Caco-2 (cell line): ENCODE measurements at places on chromosomes 11 and 22.

GRCh38 chr11:79241205-79241851 is 199.5 kb downstream of the TENM4 start:
- DNase-seq = no peak

DNA sequence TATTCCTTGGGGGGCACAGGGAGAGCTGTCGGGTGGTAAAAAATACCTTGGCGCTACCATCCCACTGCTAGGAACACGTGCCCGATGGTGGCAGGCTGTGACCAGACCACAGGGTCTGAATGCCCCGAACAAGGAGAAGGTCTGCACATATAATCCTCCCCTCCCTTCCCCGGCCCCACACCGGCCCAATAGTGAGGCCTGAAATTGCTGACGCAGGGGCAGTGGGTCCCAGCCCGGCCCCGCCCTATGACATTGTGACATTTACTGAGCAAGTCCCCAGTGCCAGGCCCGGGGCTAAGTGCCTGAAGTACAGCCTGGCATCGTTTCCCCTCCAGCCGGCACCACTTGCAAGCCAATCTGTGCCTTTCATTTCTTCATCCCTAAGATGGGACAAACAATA is 19.5 kb downstream of the MN1 start:
- DNase-seq = no peak

DNA sequence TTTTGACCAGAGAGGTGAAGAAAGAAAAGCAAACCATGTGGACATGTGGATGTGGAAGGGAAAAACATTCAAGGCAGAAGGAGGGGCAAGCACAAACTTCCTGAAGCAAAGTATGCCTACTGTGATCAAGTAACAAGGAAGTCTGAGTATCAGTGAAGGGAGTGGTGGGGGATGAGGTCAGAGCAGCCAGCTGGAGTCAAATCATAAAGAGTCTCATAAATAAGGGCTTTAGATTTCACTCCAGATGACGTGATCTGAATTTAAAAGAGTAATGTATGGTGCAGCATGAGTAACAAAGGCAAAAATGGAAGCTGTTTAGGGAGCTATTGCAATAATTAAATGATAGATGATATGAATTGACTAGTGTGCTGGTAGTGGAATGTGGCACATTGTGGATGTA is 665.4 kb upstream of the CCDC90B start:
- DNase-seq = no peak

- no peak for DNase-seq
Observed at GRCh38 chr22:45491841-45492240, 10.8 kb upstream of the FBLN1 start.

DNA sequence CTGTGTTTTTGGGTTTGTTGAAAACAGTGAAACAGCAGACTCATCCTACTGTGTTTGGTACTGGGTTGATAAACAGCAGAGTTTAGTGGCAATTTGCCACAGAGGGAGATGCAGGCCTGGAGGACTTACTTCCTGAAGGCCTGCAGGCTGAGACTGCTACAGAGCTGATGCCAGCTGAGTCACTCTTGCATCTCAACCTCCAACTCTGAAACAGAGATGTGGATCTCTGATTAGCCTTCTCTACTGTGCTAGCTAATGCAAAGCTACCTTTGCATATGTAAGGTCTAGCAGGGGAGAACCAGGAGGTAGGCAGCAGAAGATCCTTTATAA is 14.3 kb downstream of the ATP5MG start:
- no peak for DNase-seq

DNA sequence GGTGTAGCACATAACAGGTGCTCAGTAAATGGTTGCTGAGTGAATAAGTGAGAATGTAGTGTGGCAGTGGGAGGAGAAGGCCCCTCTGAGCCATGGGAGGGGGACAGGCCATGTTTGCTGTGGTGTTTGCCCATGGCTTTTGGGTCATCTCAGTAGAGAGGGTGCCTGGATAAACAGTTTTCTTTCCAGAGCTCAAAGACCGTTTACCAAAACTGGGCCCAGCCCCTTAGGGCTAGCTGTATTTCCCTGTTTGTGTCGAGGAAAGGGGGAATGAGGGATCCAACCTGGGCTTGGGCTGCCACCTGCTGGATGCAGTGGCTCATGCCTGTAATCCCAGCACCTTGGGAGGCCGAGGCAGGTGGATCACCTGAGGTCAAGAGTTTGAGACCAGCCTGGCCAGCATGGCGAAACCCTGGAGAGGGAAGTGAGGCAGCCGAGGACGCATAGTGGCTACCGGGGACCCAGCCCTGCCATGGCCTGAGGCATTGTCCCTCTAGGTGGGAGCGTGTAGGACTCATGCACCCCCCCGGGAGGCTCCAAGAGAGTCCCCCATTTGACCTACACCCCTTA is 8.7 kb upstream of the LTO1 start:
- DNase-seq = peak; percentile 77

GRCh38 chr22:42562279-42562678 is 8.5 kb downstream of the SERHL2 start:
- DNase-seq = no peak

DNA sequence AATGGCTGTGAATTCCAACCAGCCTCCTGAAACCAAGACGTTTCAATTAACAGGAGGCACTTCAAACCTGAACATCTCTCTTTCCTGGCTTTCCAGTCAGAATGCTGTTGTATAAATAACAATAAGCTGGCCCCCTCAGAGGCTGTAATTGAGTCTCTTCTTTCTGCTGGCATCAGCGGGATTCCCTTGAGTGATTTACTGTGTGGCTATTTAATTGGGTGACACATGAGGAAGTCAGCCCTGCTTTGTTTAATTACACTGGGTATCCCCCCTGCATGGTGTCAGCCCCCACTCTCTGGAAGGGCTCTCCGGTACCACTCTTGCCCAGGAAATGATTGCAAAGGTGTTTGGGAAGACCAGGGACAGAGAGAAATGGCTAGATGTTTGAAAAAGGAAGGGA is 101.6 kb downstream of the NTM start:
- no peak for DNase-seq

DNA sequence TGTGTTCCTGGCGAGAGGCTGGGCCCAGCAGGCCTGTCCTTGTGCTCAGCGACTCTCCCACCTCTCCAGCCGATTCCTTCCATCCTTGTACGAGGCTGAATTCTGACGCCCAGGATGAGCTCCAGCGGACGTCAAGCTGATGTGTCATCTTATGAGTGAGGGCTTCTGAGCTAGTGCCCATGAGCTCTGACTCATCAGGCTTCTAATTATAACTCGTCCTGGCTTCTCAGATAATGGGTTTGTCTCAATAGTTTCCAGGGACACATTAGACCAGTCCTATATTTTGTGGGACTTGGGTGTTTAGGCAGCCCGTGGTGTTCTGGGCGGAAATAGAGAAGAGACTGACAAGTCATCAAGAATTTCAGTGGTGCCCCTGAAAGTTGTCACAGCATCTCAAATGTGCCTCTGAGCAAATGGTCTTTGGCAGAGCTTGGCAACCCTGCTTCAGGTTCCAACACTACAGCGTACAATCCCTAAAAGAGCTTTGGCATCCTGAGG is 108.2 kb upstream of the CD44 start:
- no peak for DNase-seq

GRCh38 chr11:75100314-75100713 is 3.6 kb upstream of the OR2AT4 start:
- DNase-seq = no peak

DNA sequence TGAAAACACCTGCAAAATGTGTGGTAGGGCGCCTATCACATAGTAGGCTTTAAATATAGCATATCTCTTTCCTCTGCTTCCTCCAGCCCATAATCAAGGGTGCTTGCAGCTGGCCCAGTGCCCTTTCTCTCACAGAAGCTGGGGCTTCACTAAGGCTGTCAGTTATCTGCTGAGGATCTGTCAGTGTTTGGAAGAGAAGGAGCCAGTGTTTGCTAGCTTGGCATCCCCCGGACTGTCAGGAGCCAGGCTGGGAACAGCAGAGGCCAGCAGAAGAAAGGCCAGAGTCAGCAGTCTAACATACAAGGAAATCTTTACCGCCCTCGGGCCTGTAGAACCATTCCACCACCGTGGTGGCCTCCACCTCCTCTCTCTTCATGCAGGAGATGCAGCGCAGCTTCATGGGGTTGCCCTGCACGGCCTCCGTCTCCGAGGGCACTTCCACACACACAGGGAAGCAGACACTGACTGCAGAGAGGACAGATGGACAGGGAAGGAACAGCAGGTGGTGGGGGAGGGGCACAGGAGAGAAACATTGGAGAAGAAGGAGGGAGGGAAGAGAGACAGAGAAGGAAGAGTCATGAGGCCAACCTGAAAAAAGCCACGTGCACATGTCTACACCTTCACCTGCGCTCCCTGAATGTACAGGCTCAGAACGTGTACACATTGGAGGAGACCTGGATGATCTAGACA is 9.0 kb downstream of the SCN3B start:
- DNase-seq = no peak

- no peak for DNase-seq
Observed at GRCh38 chr22:47802421-47802820, 1040.0 kb downstream of the TBC1D22A start.

DNA sequence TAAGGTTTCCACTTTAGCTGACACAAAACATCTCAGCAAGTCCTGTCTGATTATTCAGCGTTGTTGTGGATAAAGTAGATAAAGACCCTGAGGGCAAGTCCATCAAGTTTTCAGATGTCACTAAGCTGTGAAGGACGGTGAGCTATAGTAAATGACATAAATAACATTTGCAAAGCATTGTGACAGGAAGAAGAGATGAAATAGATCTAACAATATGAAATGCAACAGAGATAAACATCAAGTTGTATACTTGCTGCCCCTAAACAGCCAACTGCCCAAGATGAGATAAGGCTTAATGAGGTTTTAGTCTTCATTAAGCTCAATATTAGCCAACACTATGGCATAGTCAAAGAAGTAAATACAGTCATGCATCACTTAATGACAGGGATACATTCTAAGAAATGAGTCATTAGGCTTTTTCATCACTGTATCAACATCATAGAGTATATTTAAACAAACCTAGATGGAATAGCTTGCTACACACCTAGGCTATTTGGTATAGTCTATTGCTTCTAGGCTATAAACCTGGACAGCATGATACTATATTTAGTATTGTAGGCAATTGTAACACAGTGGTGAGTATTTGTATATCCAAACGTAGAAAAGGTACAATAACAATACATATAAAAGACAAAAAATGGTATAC is 625.1 kb upstream of the ANO5 start:
- no peak for DNase-seq
